ENCODE measurements at places on chromosomes 12 and 14.

- DNase-seq, result no peak
Measured at GRCh38 chr12:88575361-88575970, 4.8 kb downstream of the KITLG start.

- DNase-seq, result no peak
Measured at GRCh38 chr14:92649934-92650545, 98.4 kb downstream of the LGMN start.

DNA sequence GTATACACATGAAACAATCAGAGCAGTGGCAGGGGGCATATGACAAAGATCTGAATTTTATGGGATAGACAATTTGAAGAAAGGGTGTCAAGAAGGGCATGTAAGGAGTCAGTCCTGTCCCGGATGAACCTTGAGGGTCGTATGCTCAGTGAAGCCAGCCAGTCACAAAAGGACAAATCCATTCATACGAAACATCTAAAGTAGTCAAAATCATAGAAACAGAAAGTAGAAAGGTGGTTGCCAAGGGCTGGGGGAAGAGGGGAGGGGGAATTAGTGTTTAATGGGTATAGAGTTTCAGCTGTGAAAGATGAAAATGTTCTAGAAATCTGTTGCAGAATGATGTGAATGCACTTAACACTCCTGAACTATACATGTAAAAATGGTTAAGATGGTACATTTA, 157.5 kb downstream of the TGFB3 start:
- DNase-seq, result no peak

DNA sequence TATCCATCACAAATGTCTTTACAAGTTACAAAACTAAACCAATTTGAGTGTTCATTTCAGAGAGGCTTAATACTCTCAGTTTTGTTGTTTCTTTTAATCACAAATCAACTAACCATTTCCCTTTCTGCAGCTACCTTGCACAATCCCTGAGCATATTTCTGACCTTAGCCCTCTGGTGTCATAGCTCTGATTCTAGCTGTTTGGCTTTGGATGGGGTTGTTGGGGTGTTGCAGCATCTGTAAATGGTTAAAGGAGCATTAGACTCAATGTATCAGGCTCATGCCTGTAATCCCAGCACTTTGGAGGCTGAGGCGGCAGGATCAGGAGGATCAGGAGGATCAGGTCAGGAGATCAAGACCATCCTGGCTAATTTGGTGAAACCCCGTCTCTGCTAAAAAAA, 461.4 kb downstream of the NRXN3 start:
- no peak for DNase-seq

- DNase-seq, result no peak
Measured at GRCh38 chr14:72830786-72831594, 62.9 kb downstream of the DPF3 start.

DNA sequence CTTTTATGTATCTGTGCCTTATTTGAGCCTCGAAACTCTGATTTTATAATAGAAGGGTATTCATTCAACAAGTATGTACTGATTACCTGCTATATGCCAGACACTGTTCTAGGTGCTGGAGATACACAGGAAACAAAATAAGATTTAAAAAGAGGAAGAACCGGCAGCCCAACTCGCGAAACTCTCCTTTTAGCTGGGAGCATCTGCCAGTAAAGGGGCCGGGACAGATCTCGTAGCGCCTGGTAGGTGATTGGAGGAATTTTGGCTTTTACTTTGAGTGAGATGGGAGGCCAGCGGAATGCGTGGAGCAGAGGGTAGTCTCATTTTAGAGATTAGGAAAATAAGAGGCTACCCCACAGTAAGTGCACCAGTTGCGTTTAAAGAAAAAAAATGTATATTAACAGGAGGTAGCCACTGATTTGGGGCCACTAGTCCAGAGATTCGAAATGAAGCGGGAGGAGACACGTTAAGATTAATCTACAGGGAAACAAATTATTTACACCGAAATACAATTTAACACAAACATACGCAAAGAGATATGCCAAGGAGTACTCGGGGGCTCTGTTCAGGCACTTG, 520 bp upstream of the MON2 start:
- DNase-seq, result no peak

- no peak for DNase-seq
Measured at GRCh38 chr12:51675071-51675803, 84.2 kb downstream of the SCN8A start.

DNA sequence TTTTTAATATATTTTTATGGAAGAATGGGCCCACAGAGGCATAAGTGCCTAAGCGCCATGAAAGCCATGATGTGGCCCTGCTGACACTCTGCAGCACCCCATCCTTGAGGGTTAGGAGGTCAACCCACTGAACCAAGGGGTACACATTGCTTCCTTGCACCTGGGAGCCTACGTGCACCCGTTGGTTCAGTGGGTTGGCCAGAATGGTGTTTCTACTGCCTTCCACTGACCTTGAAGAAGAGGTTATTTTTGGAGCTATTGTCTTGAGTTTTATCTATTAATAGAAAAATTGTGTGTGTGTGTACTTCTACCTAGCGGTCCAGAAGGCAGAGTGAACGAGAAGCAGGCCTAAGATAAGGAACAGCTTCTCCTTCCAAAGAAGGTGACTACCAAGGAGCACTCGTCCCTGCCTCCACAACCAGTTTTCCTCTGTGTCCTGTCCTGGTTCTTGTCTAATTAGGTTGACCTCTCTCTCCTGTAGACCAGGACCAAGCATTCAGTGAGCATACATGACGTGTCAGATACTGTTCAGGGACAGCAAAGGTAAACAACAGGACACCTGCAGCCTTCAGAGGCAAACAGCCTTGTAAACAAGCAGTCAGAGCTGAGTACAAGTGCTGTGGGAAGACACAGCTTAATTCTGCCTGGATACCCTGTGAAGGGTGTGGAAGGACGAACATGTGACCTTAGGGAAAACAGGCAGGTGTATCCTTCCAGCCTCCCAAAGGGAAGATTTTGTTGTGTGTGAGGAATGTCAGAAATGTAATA, 30.4 kb upstream of the PLEK2 start:
- DNase-seq, result no peak

DNA sequence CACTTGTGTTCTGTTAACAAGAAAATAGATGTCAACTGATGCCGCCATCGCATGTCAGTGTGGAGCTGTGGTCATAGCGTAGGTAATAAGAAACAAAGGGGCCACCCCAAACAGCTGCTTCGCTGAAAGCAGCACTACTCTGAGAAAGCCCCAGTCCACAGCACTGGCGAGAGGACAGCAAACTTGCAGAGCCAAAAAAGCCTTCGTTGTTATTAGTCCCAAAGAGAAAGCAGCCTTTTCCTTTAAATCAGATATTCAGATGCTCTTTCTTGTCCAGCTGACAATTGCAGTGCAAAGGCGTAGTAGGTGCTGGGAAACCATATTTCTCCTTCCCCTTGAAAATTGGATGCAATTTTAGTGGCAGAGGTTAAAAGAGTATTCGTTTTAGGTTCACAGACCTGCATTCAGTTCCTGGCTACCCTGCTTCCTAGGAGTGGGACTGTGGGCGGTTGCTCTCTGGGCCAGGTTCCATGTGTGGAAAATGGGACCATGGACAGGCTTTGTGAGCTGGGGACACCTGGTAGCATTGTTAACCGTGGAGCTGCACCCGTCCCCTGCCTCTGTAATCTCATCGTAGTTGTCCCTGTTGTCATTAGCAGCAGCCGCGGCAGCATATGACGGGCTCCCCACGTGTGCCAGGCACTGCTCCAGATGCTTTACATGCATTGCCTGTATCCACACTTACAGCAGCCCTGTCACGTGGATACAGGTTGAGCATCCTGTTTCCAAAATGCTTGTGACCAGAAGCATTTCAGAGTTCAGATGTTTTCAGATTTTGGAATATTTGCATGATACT, 54.2 kb downstream of the ELK3 start:
- DNase-seq, result no peak

DNA sequence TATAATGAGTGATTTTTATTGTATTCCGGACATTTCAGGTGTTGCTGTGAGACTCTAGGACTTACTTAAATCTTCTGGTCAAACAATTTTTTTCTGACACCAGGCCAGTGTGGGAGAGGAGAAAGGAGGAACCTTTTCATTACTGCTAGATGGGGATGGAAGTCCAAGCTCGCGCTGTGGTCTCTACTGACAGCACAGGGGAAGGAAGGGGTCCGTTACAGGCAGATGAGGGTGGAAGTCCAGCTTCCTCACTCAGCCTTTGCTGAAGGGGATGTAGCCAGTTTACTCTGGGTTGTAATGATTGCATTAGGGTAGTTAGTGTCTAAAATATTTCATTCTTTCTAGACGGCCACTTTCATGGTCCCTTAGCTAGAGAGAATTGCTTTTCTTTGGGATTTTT, 26.3 kb upstream of the ST8SIA1 start:
- DNase-seq, result no peak

- DNase-seq, result no peak
Measured at GRCh38 chr12:109555431-109556315, 17.6 kb downstream of the MMAB start.

DNA sequence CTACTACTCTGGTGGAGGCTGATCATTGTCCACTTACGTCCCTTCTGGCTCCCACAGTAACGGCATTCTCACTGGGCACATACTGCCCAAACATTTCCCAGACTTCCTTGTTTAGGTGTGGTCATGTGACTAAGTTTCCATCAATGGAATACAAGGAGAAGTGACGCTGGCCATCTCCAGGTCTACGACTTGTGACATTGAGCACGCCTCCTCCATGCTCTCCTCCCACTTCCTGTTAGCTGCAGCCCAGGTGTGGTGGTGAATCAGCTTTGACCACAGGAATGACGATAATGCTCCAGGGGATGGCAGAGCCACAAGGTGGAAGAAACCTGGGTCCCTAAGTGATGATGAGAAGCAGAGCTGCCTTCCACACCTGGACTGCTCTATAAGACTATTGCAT, 6.0 kb upstream of the SLC24A4 start:
- DNase-seq, result no peak

DNA sequence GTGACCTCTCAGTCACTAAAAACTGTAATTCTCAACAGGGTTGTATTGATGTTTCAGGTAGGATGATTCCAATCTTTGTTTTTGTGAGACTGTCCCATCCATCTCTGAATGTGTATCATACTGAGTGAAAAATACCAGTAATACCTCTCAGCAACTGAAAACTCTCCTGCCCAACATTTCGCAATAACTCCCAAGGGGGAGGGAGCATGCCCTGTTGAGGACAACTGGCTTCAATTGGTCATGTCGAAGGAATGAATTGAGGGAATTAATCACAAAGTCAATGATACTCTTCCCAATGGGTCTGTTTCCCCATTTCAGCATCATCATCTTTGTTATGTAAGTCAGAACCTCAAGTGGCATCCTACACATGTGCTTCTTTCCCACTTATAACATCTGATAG, 102.4 kb upstream of the E2F7 start:
- no peak for DNase-seq

DNA sequence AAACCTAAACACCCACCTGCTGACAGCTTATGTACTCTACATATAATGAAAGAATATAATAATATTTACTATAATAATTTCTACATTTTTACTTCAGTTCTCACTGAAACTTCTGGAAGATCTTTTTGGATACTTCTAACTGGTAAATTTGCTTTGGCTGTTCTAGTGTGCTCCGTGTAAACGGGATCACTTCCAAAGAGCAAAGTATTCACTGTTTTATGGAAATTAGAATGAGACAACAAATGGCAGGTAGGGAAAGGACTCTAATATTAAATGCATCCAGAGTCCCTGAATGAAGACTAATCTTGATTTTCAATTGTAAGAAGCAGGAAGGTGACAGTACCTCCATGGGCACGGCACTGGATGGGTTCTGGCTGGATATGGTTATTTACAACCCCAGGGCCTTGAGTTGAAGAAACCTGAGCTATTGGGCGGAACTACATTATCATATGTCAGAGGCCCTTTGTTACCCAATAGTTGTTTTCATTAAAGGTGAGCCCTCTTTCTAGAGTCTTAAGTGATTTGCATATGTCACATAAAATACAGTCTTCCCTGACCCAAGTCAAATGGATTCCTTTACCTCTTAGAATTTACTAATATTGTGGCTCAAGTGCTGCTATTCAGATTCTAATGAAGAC, 10.7 kb downstream of the ERP29 start:
- DNase-seq, result no peak

Data from activated T-helper 9 cell treated with anti-CD3 and anti-CD28 coated beads, Interleukin-2, amount 50 U/mL, for 16 hours (primary cell).